ENCODE measurements at places on chromosomes 7 and 10. TPM values are rescaled to one million over a fixed set of nuclear protein-coding genes. Genes with fewer than 3 reads are reported as not detected.
A peak's percentile ranks its signal among the peaks of the same experiment; 100 is the strongest.

- H3K27me3 ChIP-seq, result no peaks in the 10 kb centered on the region
- no peaks in the 10 kb centered on the region for H3K4me1 ChIP-seq
- DNase-seq, result no peak
- H3K36me3 ChIP-seq, result no peaks in the 10 kb centered on the region
- H3K4me3 ChIP-seq, result no peak overlapping the region
These were observed 9.2 kb upstream of the FOXP2 start for GRCh38 chr7:114405427-114405826.

- DNase-seq, result no peak
- no peaks in the 10 kb centered on the region for H3K27me3 ChIP-seq
- H3K4me3 ChIP-seq, result no peak overlapping the region
- H3K4me1 ChIP-seq, result no peaks in the 10 kb centered on the region
- no peaks in the 10 kb centered on the region for H3K36me3 ChIP-seq
These were observed 28.8 kb upstream of the HECTD2 start for GRCh38 chr10:91381257-91381891.

- H3K4me3 ChIP-seq, result no peak overlapping the region
- no peaks in the 10 kb centered on the region for H3K27me3 ChIP-seq
- H3K27ac ChIP-seq, result no peak overlapping the region
- no peaks in the 10 kb centered on the region for H3K4me1 ChIP-seq
These were observed 27.2 kb upstream of the ARMS2 start for GRCh38 chr10:122427280-122427679.

DNA sequence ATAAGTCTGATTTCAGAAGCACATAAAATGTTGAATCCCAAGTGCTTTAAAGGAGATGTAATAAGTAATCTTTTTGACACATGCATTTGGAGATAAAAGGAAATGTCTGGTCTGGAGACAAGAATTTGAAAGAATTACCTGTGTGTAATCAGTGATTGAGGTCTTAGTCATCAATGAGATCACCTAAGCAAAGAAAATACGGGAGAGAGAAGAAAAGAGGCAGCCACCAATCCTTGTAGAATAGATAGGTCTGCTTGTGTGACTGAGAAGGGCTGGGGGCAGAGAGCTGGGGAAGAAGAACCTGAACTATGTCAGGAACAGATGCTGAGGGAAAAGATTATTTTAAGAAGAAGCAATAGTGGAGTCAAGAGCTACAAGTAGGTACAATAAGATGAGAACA lies 49.3 kb upstream of the ITPRID1 start:
- DNase-seq, result no peak
- no peaks in the 10 kb centered on the region for H3K36me3 ChIP-seq
- no peaks in the 10 kb centered on the region for H3K27me3 ChIP-seq
- peaks cover 5% of the 10 kb centered on the region for H3K4me1 ChIP-seq

DNA sequence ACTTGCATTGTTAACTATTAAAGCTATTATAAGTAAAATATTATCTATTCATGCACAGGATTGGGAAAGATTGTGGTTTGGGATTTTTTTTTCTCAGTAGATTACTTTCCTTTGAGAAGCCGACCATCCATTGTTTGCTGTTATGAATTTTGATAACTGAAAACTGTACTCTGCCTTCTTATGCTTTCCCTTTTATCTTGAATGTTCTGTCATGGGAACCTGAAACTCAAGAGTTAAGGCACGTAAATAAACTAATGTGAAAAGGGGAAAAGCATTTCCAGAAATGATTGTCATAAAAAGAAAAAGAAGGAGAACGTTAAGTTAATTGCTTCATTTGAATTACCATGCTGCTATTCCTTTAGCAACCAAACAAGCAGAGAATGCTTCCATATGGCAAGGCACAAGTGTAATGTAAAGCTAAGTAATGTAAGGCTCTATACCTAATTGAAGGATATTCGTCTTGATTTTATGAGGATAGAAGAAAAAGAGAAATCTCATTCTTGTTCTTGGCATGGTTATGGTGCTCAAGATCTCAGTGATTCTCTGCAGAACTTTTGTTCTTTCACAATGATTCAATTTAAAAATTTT lies 370.8 kb downstream of the AUTS2 start:
- peaks cover 8% of the 10 kb centered on the region for H3K4me1 ChIP-seq
- H3K4me3 ChIP-seq, result no peak overlapping the region
- H3K27me3 ChIP-seq, result no peaks in the 10 kb centered on the region
- H3K36me3 ChIP-seq, result no peaks in the 10 kb centered on the region
- DNase-seq, result no peak

- no peak overlapping the region for H3K27ac ChIP-seq
- H3K4me1 ChIP-seq, result peaks cover 2% of the 10 kb centered on the region
- H3K36me3 ChIP-seq, result no peaks in the 10 kb centered on the region
- no peak overlapping the region for H3K4me3 ChIP-seq
- no peak for DNase-seq
- H3K27me3 ChIP-seq, result no peaks in the 10 kb centered on the region
These were observed 138.5 kb upstream of the MGMT start for GRCh38 chr10:129328546-129328945.

DNA sequence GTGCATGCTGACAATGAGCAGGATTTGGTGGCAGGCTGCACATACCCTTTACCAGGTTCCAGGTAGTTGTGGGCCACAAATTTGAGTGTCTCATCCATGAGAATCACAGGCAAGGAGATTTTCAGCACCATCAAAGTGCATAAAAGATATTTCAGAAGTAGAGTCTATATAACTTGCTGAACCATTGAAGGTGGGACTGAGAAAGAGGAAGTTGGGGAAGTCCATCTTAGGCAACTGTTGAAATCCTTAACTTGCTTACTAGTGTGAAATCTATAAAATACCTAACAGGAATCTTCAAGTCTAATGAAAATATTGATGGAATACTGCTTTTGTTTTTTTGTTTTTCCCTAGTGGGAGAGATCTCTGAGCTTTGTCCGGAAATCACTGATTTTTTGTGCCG lies 325.1 kb upstream of the PLXDC2 start:
- H3K4me3 ChIP-seq, result no peak overlapping the region
- peaks cover 17% of the 10 kb centered on the region for H3K36me3 ChIP-seq
- H3K27ac ChIP-seq, result no peak overlapping the region
- H3K4me1 ChIP-seq, result no peaks in the 10 kb centered on the region
- no peak for DNase-seq
- H3K27me3 ChIP-seq, result no peaks in the 10 kb centered on the region

TDRD1 gene
- total RNA-seq, result not detected

GRCh38 chr10:71647526-71648253 lies 71.9 kb downstream of the C10orf105 start:
- H3K4me3 ChIP-seq, result no peak overlapping the region
- H3K4me1 ChIP-seq, result peaks cover 2% of the 10 kb centered on the region
- peak; percentile 62 for DNase-seq
- no peak overlapping the region for H3K27ac ChIP-seq
- peaks cover 2% of the 10 kb centered on the region for H3K36me3 ChIP-seq
- H3K27me3 ChIP-seq, result no peaks in the 10 kb centered on the region

DNA sequence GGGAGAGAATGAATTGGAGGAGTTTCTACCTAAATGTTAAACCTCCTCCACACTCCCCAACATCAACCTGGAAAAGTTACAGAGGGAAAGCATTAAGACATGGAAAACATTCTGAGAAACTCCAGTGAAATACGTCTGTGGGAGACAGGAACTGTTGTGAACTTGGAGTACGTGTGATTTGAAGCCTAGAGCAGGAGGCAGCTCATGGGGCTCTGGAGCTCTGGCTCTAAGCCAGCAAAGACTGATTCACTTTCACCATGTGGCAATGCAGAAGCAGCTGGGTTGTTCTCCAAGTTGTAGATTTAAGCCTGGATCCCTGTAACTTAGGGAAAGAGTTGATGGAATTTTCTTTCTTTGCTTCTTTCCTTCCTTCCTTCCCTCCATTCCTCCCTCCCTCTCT lies 503.2 kb downstream of the NRG3 start:
- no peaks in the 10 kb centered on the region for H3K4me1 ChIP-seq
- no peak overlapping the region for H3K4me3 ChIP-seq
- H3K27me3 ChIP-seq, result no peaks in the 10 kb centered on the region
- H3K27ac ChIP-seq, result no peak overlapping the region
- DNase-seq, result no peak

- DNase-seq, result peak; percentile 76
- H3K36me3 ChIP-seq, result no peaks in the 10 kb centered on the region
- H3K27ac ChIP-seq, result no peak overlapping the region
- H3K27me3 ChIP-seq, result no peaks in the 10 kb centered on the region
These were observed 7.5 kb upstream of the RBP3 start for GRCh38 chr10:47340608-47341170.

DNA sequence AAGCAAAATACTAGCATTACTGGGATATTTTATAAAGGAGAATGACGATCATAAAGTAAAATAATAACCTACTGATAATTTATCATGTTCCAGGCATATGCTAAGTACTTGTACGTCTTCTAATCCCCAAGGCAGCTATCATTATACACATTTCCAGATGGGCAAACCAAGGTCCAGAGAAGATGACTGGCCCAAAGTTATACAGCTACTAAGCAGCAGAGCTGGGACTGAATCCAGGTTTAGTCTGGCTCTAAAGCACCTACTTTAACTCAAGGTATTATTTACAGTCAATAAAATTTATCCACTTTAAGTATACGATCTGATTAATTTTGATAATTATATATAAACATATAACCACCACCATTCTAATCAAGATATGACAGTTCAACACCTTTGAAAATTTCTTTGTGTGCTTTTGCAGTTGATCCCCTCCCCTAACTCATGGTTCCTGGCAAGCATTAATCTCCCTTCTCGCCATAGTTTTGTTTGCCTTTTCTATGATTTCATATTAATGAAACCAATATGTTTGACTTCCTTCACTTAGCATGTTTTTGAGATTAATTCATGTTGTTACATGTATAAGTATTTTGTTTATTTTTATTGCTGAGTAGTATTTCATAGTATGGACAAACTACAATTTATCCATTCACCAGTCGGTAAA lies 126.7 kb downstream of the CPEB3 start:
- H3K36me3 ChIP-seq, result 0 out of 2 replicates have a peak, but pooled peaks cover 1% of the 10 kb centered on the region
- H3K4me1 ChIP-seq, result no peaks in the 10 kb centered on the region
- no peaks in the 10 kb centered on the region for H3K27me3 ChIP-seq
- no peak overlapping the region for H3K4me3 ChIP-seq
- DNase-seq, result no peak

DNA sequence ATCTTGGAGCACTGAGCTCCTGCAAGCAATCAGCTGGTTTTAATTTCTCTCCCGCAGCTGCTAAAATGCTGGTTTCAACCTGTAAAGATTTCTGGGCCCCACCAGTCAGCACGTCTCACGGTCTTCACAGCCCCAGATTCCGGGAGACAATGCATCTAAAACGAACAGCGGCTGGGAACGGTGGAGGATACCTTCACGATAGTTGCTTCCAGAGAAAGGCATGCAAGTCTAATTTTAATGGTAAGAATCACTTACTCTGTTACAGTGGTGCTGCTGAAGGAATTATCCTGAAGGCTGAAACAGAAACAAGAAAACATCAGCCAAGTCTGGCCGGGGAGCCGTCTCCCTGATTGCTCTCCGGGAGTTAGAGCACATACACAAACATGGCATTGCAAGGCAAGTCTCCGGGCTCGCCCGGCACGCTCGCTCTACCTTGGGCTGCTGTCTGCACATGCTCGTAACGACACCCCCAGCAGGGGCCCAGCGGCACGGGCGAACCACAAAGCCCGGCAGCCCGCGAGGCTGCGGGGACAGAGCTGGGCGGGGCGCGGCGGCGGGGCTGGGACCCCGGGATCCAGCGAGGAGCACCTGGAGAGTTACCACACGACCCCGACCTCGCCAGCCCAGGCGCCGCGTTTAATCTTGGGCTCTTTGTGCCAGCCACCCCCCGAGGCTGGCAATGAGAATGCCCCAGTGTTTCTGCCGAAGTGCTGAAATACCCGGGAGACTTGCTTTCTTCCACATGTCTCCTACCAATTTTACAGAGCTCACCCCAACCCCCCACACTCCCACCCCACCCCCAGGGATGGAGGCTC lies at the start of gene FAM13C:
Gene FAM13C, minus strand, starts transcription at position 406 of the 815 bp plus-strand sequence. Its CDS starts 89 bp downstream, at position 317.
- H3K4me1 ChIP-seq, result no peaks in the 10 kb centered on the region
- peak; percentile 85 for DNase-seq
- H3K27ac ChIP-seq, result no peak within 1 kb of the TSS
- peaks cover 2% of the 10 kb centered on the region for H3K27me3 ChIP-seq
- H3K4me3 ChIP-seq, result peak within 1 kb of the TSS; percentile 71

- no peaks in the 10 kb centered on the region for H3K4me1 ChIP-seq
- H3K27ac ChIP-seq, result no peak overlapping the region
- no peaks in the 10 kb centered on the region for H3K27me3 ChIP-seq
- DNase-seq, result no peak
These were observed 30.4 kb upstream of the RSU1 start for GRCh38 chr10:16847644-16848043.

GRCh38 chr10:108849186-108849585 lies 1074.1 kb downstream of the XPNPEP1 start:
- no peak overlapping the region for H3K27ac ChIP-seq
- H3K4me3 ChIP-seq, result no peak overlapping the region
- H3K27me3 ChIP-seq, result no peaks in the 10 kb centered on the region
- no peak for DNase-seq

DNA sequence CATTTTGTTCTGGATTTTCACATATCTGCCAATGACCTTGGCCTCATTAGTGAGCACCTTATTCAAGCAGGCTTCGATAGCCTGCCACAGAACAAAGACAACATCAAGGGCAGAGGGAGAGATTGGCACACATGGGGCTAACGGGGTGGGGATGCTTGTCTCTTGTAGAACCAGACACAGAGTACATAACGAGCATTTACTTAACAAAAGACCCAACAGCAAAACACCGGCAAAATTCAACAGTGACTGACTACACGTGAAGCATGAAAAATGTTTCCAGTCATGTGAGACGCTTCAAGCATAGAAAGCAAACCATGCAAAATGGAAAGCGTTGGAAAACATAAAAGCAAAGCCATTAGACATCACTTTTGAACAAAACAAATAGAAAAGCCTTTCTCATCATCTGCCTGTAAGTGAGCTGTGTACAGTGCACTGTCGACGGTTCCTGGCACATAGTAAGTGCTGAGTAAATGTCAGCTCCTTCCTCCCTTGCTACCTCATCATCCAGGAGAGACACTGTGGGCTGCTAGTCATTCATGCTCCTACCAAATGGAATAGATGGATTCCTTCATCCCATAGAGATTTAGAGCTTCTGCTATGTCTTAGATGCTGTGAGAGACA lies 134.4 kb upstream of the AGK start:
- H3K27ac ChIP-seq, result no peak overlapping the region
- no peaks in the 10 kb centered on the region for H3K4me1 ChIP-seq
- H3K27me3 ChIP-seq, result no peaks in the 10 kb centered on the region
- H3K36me3 ChIP-seq, result no peaks in the 10 kb centered on the region
- H3K4me3 ChIP-seq, result no peak overlapping the region
- no peak for DNase-seq

KLF14 gene
- total RNA-seq, result not detected

GRCh38 chr7:75948179-75948578 lies 33.2 kb downstream of the POR start:
- H3K4me1 ChIP-seq, result no peaks in the 10 kb centered on the region
- H3K27ac ChIP-seq, result no peak overlapping the region
- H3K4me3 ChIP-seq, result no peak overlapping the region
- peaks cover 17% of the 10 kb centered on the region for H3K36me3 ChIP-seq
- no peaks in the 10 kb centered on the region for H3K27me3 ChIP-seq
- no peak for DNase-seq

DNA sequence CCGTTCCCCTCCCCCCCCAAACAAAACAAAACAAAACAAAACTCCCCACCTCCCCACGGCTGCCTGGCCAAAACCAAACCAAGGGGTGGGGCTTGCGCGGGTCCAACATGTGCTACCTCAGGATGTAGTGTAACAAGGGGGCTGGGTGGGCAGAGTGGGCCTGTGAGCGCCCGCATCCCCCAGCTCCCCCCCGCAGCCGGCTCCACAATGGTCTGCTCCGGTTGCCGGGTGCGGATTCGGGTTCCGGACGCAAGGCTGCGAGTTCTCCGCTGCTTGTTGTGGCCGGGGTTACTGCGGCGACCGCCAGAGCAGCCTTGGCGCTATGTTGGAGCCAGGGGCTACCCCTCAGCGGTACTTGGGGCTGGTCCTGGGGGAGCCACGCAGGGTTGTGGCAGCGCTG lies 4.9 kb downstream of the C10orf143 start:
- H3K4me3 ChIP-seq, result peak overlapping the region; percentile 66
- H3K27me3 ChIP-seq, result no peaks in the 10 kb centered on the region
- peak; percentile 88 for DNase-seq
- H3K4me1 ChIP-seq, result no peaks in the 10 kb centered on the region

Measured in H9 (cell line).